ENCODE measurements at places on chromosomes 2 and 18. TPM values are rescaled to one million over a fixed set of nuclear protein-coding genes. Genes with fewer than 3 reads are reported as not detected.

DNA sequence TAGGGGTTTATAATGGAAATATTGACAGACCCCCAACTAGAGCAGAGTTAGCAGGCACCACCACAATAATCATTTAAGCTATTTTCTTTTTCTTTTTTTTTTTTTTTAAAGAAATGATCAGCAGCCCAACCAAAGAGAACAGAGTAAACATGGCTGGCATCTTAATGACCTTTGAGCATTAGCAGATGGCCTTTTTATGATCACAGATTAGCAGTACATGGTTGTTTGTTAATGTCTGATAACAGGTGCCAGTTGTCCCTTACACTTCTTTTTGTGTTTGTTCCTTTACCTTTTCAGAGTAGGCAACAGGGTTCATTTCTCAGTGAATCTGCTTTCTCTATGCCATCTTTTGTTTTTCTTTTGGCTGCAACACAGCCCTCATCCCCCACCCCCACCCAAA lies 747.0 kb downstream of the BCL11A start:
- DNase-seq, result no peak

GRCh38 chr2:222290736-222291484 lies 7.9 kb downstream of the PAX3 start:
- no peak for DNase-seq

DNA sequence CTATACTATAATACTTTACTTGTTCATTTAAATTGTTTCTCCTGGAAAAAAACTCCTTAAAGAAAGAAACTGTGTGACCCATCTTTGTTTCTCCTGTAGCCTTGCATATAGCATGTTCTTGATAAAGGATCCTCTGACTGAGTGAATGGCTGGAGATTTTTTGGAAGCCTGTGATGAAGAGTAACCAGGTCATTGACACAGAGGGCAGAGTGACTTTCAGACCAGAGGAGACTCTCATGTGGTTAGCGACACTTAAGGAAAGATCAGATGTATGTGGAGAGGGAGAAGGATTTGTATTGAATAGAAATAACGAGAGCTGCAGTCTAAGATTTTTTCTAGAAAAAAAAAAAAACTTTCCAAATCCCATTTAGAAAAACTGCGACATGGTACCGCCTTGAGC lies 85.5 kb downstream of the TRIM43 start:
- no peak for DNase-seq

DNA sequence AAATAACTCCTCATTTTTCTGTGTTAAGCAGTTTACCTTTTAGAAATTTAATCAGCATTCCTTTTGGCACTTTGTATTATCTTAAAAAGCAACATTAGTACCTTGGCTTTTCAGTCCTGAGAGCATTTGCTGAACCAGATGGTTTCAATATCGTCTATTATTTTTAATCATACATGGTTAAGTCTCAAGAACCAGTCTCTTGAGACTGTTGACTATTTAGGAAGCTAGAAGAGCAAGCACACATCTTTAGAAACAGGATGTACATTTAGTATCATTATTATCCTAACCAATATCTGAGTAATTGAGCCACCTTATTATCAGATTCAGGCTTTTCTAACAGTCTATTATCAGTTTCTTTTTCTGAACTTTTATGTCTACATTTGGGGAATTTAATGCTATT lies 28.2 kb upstream of the ZEB2 start:
- DNase-seq, result no peak

DNA sequence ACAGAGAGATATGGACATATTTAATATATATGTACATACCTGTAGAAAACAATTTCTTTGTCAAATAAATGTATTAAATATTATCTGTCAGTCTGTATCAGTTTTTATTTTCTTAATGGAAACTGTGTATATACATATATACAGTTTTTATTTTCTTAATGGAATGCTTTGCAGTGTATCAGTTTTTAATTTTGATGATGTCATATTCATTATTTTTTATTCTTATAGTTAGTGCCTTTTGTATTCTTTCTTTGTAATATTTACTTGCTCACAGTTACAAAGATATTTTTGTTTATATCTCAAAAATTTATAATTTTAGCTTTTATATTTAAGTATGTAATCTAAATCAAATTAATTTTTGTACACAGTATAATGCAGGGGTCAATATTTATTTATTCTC lies 20.6 kb downstream of the KCNH7 start:
- no peak for DNase-seq

GRCh38 chr2:69755862-69756467 lies 14.0 kb downstream of the ANXA4 start:
- DNase-seq, result no peak

DNA sequence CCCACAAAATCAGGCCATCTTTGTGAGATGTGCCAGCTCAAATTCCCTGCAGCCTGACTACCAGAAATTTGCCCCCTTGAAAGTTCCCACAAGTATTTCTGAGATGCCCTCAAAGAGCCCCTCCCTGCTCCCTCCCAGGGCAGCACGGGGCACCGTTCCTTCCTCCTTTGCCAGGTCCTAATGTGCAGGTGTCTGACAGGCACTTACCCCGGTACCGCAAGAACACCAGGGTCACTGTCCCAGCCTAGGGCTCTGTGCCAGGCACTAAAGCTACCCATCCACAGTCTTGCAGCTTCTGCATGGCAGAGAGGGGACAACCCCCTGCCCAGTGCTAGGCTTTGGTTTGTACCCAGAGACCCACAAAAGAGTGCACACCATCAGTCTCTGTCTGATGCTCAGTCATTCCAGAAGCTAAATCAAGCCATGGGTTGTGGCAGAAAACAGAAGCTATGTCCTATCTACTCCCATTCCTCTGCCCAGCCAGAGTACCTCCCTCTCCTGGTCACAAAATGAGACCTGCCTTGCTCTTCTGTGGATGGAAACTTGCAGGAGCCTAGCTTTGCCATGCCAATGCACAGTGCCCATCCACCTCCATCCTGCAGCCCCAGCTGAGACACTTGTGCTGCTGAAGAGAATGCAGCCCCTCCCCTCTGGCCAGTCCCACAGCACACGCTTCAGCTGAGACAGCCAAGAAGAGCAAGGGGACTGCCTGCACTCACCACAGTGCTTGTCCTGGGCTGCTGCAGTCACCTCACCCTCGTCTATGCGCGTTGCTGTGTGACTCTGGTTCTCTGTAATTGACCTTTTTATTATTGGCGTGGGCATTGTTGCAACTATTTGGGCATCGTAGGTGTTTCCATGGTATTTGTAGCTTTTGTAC lies 48.7 kb downstream of the INPP5D start:
- no peak for DNase-seq

GRCh38 chr2:95115418-95115817 lies 6.2 kb downstream of the MRPS5 start:
- DNase-seq, result peak; percentile 44

DNA sequence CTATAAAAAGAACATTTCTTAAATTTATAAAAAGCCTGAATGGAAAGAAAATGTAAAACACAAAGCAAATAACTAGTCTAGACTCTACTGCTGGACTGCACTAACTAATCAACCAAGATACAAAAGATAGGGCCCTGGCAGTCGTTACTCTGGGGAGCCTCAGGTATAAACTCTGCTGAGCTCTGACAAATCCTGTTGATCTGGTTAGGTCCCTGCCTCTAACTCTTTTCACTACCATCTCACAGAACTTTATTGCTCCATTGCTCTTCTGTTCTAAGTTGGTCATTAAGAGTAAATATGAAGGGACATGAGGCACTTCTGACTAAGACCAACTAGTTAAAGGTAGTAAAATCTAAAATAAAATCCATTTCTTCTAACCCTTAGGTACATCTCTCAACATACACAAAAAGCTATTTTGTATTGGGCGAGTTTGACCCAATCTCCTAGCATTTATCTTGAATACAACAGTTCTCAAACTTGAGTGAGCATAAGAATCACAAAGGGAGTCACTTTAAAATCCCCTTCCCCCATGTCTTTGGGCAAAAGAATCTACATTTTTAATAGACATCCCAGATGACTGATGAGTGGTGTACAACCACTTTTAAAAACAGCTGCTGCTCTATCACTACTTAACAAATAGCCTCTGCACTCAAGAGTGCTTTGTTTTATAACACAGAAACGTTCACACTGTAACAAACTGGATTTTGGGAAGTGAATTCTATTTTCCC lies 2.5 kb downstream of the CHN1 start:
- no peak for DNase-seq

- no peak for DNase-seq
Observed at GRCh38 chr2:10993001-10993481, 81.3 kb downstream of the KCNF1 start.

DNA sequence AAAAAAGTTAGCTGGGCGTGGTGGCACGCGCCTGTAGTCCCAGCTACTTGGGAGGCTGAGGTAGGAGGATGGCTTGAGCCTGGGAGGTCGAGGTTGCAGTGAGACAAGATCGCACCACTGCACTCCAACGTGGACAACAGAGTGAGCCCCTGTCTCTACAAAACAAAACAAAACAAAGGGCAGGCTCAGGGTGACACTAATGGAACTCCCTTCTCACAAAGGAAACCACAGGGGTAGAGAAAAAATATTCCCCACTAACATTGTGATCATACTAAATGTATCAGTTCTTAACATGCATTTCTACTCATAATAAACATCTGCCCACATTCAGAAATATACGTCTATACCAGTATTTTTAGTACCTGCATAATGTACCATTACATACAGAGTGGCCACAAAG lies 21.1 kb downstream of the STAM2 start:
- DNase-seq, result no peak

GRCh38 chr2:127054996-127055785 lies 51.8 kb downstream of the BIN1 start:
- DNase-seq, result no peak

Gene TNFRSF11A
- polyA plus RNA-seq, result 3.0 TPM

Gene LHCGR
- polyA plus RNA-seq, result 0.09 TPM

Gene ACTR3
- polyA plus RNA-seq, result 158 TPM

Gene SERPINB12
- not detected for polyA plus RNA-seq

All from right lung (tissue), 10 donors.